Upper lobe of left lung (tissue), 6 donors: ENCODE measurements at places on chromosomes 1 and 21. TPM values are rescaled to one million over a fixed set of nuclear protein-coding genes. Genes with fewer than 3 reads are reported as not detected.

DNA sequence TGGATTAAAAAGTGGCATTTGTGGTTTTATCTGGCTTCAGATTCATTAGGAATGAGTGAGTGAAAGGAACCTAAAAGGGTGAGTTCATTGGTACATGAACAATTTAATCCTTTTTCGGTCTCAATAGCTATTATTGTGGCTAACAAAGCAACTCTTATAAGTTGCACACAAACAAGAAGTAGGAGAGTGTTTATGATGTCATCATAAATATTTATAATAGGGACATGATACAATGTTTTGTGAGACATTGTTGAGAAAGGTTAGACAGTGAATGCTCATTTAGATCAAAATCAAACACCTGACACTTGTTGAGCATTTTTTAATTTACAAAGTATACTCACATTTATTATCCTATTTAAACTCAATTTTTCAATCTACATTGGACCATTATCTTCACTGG is 363.4 kb downstream of the PDE4B start:
- H3K4me3 ChIP-seq, result no peak overlapping the region
- no peak overlapping the region for H3K27ac ChIP-seq
- no peaks in the 10 kb centered on the region for H3K27me3 ChIP-seq
- H3K36me3 ChIP-seq, result no peaks in the 10 kb centered on the region
- no peaks in the 10 kb centered on the region for H3K4me1 ChIP-seq

GRCh38 chr1:94701796-94702441 is 118.2 kb upstream of the SLC44A3 start:
- DNase-seq, result no peak
- H3K27ac ChIP-seq, result no peak overlapping the region
- H3K4me3 ChIP-seq, result no peak overlapping the region
- H3K4me1 ChIP-seq, result no peaks in the 10 kb centered on the region

TMEM200B gene
- 3.0 TPM for total RNA-seq

MMP23B gene
- total RNA-seq, result 33.0 TPM

DNA sequence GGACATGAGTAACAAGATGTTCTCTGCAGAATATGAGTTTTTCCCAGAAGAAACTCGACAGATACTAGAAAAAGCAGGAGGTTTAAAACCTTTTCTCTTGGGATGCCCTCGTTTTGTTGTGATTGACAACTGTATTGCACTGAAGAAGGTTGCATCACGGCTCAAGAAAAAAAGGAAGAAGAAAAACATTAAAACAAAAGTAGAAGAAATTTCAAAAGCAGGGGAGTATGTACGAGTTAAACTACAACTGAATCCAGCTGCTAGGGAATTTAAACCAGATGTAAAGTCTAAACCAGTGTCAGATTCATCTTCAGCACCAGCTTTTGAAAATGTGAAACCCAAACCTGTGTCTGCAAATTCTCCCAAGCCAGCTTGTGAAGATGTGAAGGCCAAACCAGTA is 92.5 kb downstream of the TTC3 start:
- H3K36me3 ChIP-seq, result no peaks in the 10 kb centered on the region
- H3K27me3 ChIP-seq, result no peaks in the 10 kb centered on the region
- no peak overlapping the region for H3K4me3 ChIP-seq

GRCh38 chr1:169108863-169109560 is 2.5 kb downstream of the ATP1B1 start:
- peak overlapping the region; percentile 81 for H3K4me3 ChIP-seq
- H3K36me3 ChIP-seq, result peaks cover 12% of the 10 kb centered on the region
- peaks cover 25% of the 10 kb centered on the region for H3K4me1 ChIP-seq
- peak overlapping the region; percentile 90 for H3K27ac ChIP-seq

SLC1A7 gene
- not detected for total RNA-seq

DNA sequence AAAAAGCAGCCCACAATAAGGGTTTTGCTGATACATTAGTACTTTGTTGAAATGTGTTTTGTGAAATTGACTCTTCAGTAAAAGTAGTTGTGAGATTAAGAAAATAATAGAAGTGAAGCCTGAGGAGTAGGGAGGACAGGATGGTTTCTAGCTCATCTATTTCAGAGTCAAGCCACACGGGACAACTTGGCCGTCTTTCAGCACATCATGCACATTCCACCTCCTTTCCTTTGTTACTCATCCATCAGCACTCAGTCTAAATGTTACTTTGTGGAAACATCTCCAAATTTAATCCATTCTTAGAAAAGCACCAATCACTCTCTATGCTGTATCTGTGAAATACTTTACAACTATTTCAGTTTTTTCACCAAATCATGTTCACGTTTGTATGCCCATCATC is 223.3 kb downstream of the FGGY start:
- no peak overlapping the region for H3K4me3 ChIP-seq
- no peaks in the 10 kb centered on the region for H3K4me1 ChIP-seq
- DNase-seq, result no peak
- no peaks in the 10 kb centered on the region for H3K36me3 ChIP-seq

GRCh38 chr1:81512252-81513003 is 288.3 kb upstream of the ADGRL2 start:
- H3K4me1 ChIP-seq, result peaks cover 15% of the 10 kb centered on the region
- no peak overlapping the region for H3K27ac ChIP-seq
- DNase-seq, result no peak
- H3K36me3 ChIP-seq, result no peaks in the 10 kb centered on the region

PRR9 gene
- not detected for total RNA-seq

DNA sequence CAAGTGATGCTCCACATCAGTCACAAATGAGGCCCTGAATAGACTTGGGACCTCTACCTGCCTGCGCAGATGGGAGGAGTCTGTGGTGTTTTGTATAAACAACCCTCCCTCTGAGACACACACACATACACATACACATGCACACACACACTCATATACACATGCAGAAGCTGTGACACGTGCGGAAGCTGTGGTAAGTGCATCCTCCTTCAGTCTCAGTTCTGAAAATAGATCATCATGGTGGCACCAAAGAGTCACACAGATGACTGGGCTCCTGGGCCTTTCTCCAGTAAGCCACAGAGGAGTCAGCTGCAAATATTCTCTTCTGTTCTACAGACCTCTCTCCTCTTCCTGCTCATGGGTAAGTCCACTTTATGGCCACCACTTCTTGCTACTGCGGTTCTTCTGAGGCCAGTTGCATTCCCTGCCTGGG is at the start of gene LY9:
Gene LY9 (plus strand): TSS at position 224 of the 433 bp plus-strand sequence. CDS start 14 bp downstream, at position 238.
- no peaks in the 10 kb centered on the region for H3K27me3 ChIP-seq
- no peaks in the 10 kb centered on the region for H3K36me3 ChIP-seq
- no peak for DNase-seq
- peak within 1 kb of the TSS; percentile 27 for H3K4me3 ChIP-seq
- no peaks in the 10 kb centered on the region for H3K4me1 ChIP-seq
- H3K27ac ChIP-seq, result peak within 1 kb of the TSS; percentile 48

DNA sequence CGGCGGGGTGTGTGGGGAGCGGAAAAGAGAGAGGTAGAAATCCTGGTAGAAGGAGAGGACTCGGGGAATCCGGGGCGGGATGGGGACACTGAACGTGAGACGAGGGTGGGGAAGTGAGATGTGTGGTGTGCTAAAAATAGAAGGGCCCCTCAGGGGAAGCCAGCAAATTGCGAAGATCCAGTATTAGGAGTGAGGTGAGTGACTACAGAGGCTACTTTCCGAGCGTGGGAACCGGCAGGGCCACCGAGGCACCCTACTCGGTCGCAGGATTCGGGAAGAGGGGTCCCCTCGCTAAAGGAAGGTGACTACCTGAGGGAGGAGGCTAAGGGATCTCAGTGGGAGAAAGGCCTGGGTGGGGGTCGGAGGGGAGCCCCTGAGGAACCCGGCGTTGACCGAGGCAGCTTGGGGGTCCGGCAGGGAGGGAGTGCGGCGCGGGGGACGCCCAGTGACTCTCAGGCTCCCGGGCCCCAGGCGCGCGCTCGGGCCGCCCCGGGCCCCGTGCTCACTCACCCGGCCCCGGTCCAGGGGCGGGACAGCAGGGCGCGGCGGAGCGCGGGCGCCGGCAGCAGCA is 318 bp downstream of the ALDH4A1 start:
- H3K36me3 ChIP-seq, result no peaks in the 10 kb centered on the region
- H3K27me3 ChIP-seq, result no peaks in the 10 kb centered on the region
- peaks cover 27% of the 10 kb centered on the region for H3K4me1 ChIP-seq
- DNase-seq, result no peak
- peak overlapping the region; percentile 87 for H3K27ac ChIP-seq

DNA sequence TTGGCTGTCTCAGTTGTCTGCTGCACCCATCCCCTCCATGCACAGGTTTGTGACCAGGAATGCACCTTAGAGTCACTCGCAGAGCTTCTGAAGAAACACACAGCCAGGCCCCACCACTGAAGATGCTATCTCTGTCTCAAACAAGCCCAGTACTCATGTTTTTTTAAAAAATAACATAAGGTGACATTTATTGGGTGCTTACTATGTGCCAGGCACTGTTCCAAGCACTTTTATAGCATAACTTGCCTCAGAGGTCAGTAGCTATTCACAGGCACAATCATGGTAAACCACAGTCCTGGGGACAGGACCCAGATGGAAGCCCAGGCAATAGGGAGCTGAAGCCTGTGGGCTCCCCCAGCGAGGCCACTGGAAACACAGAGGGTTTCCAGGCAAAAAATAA is 8.8 kb upstream of the ATP13A2 start:
- no peak for DNase-seq
- H3K27ac ChIP-seq, result no peak overlapping the region
- peaks cover 81% of the 10 kb centered on the region for H3K36me3 ChIP-seq
- no peaks in the 10 kb centered on the region for H3K27me3 ChIP-seq
- H3K4me1 ChIP-seq, result no peaks in the 10 kb centered on the region

OR2L5 gene
- not detected for total RNA-seq

AGT gene
- total RNA-seq, result not detected

SYCP1 gene
- total RNA-seq, result not detected

IFI44 gene
- 33.5 TPM for total RNA-seq

LYST gene
- 87.0 TPM for total RNA-seq

DNA sequence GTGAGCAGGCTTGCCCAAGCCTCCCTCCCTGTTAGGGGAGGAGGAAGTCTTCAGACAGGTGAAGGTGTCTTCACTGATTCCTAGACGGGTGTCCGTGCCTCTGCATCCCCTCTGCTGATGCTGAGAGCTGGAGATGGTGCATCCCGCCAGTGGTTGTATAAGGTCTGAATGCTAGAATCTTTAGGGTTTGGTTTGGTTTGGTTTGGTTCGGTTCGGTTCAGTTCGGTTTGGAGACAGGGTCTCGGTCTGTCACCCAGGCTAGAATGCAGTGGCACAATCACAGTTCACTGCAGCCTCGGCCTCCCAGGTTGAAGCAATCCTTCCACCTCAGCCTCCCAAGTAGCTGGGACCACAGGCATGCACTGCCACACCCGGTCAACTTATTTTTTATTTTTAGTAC is 153.6 kb downstream of the PGBD5 start:
- no peak for DNase-seq
- no peak overlapping the region for H3K27ac ChIP-seq
- no peak overlapping the region for H3K4me3 ChIP-seq
- H3K27me3 ChIP-seq, result no peaks in the 10 kb centered on the region
- peaks cover 34% of the 10 kb centered on the region for H3K4me1 ChIP-seq
- H3K36me3 ChIP-seq, result peaks cover 6% of the 10 kb centered on the region

DNA sequence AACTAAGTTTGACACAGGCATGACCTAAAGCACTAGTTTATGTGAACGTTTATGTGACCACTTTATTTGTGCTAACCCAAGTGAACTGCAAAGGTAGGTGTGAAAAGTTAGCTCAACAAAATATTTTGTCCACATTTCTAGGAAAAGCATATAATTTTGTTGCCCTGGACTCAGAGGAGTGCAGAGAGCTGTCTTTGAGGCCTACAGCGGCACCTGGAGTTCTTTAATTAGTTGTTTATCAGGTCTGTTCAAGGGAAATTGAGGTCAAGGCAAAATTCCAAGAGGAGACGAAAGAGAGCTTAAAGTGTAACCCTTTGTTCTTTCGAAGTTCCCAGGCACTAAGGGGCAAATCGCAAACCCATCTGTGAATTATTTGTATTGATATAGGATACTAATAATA is 1.3 kb downstream of the GIPC2 start:
- H3K36me3 ChIP-seq, result no peaks in the 10 kb centered on the region
- H3K4me1 ChIP-seq, result peaks cover 14% of the 10 kb centered on the region
- H3K27ac ChIP-seq, result no peak overlapping the region
- no peak for DNase-seq
- H3K27me3 ChIP-seq, result peaks cover 9% of the 10 kb centered on the region

GRCh38 chr1:207172321-207172720 is 68.3 kb downstream of the C4BPA start:
- H3K36me3 ChIP-seq, result no peaks in the 10 kb centered on the region
- no peaks in the 10 kb centered on the region for H3K4me1 ChIP-seq
- no peak for DNase-seq
- H3K27me3 ChIP-seq, result no peaks in the 10 kb centered on the region

- H3K4me3 ChIP-seq, result no peak overlapping the region
- no peaks in the 10 kb centered on the region for H3K36me3 ChIP-seq
- DNase-seq, result no peak
- H3K4me1 ChIP-seq, result no peaks in the 10 kb centered on the region
These were observed 10.1 kb downstream of the GPATCH2 start for GRCh38 chr1:217620814-217621213.

NGF gene
- total RNA-seq, result 3.0 TPM

DNA sequence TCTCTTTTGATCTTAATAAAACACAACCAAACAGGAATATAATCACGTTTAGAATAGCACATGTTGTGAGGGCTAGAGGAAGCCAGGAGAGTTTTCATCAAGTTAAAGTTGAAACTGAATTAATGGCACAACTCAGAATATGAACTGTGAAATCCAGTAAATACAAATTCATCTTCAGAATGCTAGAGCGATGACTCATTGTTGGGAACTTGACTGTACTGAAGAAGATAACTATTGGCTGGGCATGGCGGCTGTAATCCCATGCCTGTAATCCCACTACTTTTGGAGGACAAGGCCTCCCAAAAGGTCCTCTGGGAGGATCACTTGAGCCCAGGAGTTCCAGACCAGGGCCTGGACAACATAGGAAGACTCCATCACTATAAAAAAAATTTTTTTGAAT is 8.8 kb downstream of the SYF2 start:
- no peak for DNase-seq
- H3K27ac ChIP-seq, result no peak overlapping the region
- no peaks in the 10 kb centered on the region for H3K4me1 ChIP-seq
- no peaks in the 10 kb centered on the region for H3K27me3 ChIP-seq
- H3K36me3 ChIP-seq, result peaks cover 41% of the 10 kb centered on the region

DNA sequence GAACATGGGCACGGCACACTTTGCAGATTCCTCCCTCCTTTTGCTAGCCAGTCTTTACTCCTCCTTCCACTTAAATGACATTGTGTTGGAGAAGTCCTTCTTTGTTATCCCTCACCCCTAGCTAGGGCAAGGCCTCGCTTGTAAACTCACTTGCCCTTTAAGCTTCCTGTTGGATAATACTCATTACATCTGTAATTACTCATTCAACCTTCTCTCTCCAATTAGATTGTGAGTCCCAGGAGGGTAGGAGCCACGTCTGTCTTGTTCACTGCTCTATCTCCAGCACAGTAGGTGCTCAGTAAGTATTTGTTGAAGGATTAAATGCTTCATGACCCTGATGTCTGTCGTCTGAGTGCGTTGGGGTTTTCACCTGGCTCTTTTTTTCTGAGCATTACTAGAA is 98.7 kb upstream of the USP24 start:
- no peak overlapping the region for H3K4me3 ChIP-seq
- peaks cover 16% of the 10 kb centered on the region for H3K4me1 ChIP-seq
- H3K27me3 ChIP-seq, result no peaks in the 10 kb centered on the region
- no peaks in the 10 kb centered on the region for H3K36me3 ChIP-seq
- no peak overlapping the region for H3K27ac ChIP-seq

- no peaks in the 10 kb centered on the region for H3K36me3 ChIP-seq
- H3K27ac ChIP-seq, result no peak overlapping the region
- no peak for DNase-seq
- no peaks in the 10 kb centered on the region for H3K27me3 ChIP-seq
- H3K4me1 ChIP-seq, result no peaks in the 10 kb centered on the region
These were observed 8.2 kb upstream of the DENND1B start for GRCh38 chr1:197783510-197783948.

GRCh38 chr1:154912755-154913154 is 23.8 kb downstream of the PMVK start:
- no peaks in the 10 kb centered on the region for H3K27me3 ChIP-seq
- DNase-seq, result no peak
- no peaks in the 10 kb centered on the region for H3K4me1 ChIP-seq
- no peak overlapping the region for H3K27ac ChIP-seq
- H3K36me3 ChIP-seq, result no peaks in the 10 kb centered on the region

FAM78B gene
- total RNA-seq, result 1.3 TPM
